ENCODE measurements at places on chromosomes 2 and 18.

- DNase-seq, result no peak
These were observed 312.0 kb downstream of the CELF4 start for GRCh38 chr18:37253394-37254235.

DNA sequence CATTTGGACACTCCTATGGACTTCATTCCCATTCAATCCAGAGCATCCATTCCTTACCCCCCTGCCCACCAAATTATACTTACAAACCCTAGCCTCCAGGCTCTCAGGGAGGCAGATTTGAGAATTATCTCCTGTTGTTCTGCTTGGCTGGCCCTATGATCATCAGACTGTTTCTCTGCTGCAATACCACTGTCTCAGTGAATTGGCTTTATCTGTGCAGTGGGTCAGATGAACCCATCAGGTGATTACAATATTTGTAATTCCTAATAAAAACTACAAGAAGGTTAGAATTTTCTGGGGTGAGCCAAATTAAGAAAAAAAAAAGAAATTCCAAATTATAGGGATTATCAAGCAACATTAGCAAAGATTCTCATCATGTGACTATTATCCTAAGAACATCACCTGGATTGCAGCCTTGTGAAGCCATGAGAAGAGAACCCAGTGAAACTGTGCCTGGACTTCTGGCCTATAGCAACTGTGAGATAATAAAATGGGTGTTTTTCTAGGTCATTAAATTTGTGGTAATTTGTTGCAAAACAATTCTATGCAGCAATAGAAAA is 17.8 kb upstream of the SLC25A52 start:
- no peak for DNase-seq

- DNase-seq, result no peak
These were observed 282.3 kb downstream of the MBD5 start for GRCh38 chr2:148303161-148303560.

DNA sequence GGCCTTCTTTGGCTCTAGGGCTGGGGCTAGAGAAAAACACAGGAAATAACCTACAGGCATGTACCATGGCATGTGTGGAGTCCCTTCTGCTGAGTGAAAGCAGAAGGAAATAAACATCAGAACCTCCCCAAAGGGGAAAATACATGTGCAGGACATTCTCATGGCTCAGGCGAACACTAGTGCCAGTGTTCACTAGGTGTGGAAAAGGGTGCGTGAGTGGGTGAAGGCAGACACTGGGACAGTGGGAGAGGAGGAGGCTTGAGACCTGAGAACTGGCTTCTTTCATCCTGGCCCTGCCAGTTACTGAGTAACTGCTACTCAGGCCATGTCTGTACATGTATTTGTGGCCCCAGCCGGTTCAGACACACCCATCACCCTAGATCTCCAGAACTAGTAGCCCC is 268.2 kb downstream of the PRKCE start:
- no peak for DNase-seq

GRCh38 chr2:5387406-5387805 is 304.8 kb upstream of the SOX11 start:
- DNase-seq, result no peak

DNA sequence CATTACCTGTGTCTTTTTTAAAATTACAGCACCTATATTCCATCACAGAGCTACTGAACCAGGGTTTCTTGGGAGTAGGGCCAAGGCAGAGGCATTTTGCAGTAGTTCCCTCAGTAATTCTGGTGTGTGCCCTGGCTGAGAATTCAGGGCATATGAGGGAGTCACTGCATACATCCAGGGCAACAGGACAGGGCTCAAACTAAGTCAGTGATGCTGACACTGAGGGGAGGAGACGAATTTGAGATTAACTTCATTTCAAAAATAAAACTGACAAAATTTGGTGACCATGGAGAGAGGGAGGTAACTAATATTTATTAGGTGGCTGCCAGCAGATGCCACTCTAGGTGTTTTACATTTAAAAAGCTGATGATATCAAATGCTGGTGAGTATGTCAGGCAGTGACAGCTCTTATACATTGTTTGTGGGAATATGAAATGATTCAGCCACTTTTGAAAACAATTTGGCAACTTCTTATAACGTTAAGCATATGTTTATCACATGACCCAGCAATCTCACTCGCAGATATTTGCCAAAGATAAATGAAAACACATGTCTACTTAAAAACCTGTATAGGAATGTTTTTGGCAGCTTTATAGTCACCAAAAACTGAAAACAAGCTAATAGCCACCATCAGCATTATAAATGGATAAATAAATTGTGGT is 20.3 kb downstream of the STRADB start:
- DNase-seq, result no peak

DNA sequence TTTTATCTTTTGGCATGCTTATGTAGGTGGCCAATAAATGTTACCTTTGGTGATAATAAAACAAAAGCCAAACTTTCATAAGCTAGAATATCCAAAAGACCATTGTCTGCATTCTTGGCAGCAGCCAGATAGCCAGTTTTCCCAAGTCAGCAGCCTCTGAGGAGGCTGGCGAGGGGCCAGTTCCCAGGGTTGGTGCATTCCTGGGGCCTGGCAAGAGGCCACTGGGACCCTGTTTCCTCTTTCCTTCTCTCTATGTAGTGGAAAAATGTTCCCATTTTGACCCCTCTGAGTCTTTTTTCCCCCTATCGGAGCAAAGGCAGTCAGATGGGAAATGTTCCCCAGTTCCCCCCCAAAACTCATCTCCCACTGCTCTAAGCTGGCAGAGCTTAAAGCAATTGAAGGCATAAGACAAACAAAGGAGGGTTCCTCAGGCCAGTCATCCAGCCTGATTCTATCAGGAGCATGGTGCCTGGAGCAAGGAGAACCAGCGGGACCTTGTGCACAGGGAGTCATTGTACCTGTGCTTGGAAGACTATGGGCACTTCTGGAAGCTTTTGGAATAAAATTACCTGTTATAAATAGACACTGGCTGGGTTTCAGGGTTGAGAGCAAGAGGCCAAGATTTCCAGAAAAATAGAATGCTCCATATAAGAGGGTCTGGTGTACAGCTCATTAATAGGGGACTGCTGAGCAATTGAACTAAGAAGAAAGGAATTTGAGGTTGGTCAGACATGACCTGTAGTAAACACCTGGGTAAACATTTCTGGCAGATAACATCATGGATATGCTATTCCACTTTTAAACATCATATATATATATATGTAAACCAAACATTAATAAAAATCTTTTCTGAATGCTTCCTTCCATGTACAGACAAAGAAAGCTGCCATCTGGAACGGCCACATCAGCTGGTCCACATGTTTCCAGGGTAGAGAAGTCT is 63.4 kb downstream of the NCKAP5 start:
- no peak for DNase-seq

GRCh38 chr2:88855620-88856408 is 164.3 kb downstream of the RPIA start:
- DNase-seq, result no peak

- no peak for DNase-seq
These were observed 43.0 kb upstream of the CHMP1B start for GRCh38 chr18:11808001-11808855.

- no peak for DNase-seq
These were observed 436.4 kb downstream of the EIPR1 start for GRCh38 chr2:2941205-2941604.

- peak; percentile 24 for DNase-seq
These were observed 70.7 kb upstream of the BCL2L11 start for GRCh38 chr2:111049792-111050640.

DNA sequence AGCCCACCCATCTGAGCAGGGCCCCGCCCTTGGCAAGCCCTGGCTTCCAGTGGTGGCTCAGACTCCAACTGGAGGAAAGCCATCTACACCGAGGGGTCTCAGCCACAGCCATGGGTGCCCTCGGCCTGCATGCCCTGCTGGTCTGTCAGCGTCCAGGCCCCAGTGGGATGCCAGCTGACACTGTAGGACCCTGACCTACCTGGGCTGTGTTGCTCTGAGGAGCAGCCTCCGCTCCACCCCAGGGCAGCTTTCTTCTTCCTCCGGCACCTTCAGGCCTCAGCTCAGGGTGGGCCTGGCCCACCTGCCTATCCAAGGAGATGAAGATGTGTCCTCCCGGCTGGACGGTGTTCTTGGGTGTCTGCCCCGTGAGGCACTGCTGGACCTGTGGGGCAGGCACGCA is 13.9 kb upstream of the ARHGEF4 start:
- DNase-seq, result no peak

DNA sequence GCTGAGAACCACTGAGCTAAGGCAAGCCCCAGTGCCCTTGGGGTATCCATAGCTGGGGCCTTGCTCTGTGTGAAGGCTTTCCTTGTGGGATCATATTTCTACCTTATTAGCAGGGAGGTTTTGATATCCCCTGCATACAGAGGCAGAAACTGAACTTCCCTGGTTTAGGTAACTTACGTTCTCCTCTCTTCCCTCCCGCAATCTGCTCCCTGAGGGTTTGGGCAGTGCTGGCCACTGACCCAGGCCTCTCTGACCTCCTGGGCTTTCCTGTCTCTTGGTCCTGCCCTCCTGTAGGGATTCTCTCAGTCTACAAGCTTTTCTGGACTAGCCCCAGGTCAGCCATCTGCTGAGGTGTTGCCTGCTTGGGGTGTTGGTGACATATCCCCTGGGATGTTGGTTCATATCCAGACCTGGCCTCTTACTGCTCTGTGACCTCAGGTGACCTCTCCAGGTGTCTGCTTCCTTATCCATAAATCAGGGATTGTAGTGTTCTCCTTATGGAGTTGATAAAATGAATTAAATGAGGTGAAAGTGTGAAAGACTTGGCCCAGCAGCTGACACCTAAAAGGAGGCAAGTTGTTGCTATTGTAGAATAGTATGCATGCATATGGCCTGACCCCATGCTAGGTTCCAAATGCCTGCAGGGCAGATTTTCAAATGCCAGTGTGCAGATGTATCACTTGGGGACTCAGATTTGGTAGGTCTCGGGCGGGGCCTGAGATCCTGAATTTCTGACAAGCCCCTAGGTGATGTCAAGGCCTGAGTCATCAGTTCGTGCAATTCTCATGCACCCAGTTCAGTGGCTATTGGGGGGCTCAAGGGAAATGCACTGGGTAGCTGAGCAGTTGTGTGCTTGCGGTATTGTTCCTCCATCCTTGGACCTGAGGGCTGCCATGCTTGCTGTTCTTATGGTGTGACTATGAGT is 106.6 kb downstream of the FHOD3 start:
- no peak for DNase-seq

- no peak for DNase-seq
These were observed 45.1 kb upstream of the ZNF396 start for GRCh38 chr18:35422237-35422636.

GRCh38 chr2:217027414-217027813 is 167.6 kb upstream of the TNP1 start:
- DNase-seq, result no peak

DNA sequence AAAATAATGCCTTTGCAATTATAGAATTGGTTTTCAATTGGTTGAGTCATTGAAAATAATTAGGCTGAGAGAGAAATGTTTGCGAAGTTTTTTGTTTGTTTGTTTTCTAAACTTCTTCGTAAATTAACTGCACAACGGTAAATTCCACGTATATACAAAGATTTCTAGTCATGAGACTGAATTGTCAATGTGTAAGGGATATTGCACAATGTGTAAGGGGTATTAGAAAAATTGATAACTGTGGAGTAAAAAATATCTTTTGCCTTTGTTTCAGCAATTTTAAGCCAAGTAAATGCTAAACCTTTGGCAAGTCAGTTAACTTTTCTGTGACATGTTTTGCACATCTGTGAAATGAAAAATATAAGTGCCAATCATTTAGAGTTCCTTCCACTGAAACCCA is 606.0 kb downstream of the TMEM182 start:
- DNase-seq, result no peak

GRCh38 chr18:25097569-25098056 is 254.4 kb downstream of the ZNF521 start:
- no peak for DNase-seq

DNA sequence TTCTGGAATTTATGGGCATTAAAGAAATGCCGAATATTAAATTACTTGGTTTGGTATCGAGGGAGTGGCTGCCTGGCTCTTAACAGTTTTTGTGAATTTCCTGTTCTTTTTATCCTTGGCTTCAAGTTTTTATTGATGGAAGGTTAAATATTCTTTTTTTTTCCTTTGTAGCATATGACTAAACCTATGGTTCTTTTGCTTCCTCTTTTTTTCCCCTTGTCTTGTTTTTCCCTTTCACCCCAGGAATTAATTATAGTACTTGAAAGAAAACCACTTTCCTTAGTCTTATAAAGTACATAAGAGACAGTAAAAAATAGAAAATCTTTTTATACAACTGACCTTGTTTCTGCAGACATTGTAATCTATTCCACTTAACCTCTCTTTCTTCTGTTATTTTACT is 42.4 kb downstream of the MGAT5 start:
- no peak for DNase-seq

DNA sequence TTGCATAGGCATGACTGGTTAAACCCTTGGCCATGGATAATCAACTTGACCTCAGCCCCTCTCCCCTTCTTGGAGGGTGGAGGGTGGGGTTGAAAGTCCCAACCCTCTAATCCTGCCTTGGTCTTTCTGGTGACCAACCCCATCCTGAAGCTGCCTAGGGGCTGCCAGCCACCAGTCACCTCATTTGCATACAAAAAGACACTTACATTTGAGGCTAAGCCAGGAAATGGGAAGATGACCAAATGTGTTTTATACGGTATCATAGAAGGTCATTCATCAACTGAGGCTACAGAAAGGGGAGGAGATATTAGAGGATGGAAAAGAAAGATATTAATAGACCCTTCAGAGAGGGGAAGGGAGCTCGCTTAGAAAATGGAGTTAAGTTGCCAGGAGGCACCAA is 96.8 kb downstream of the NCK2 start:
- DNase-seq, result no peak

DNA sequence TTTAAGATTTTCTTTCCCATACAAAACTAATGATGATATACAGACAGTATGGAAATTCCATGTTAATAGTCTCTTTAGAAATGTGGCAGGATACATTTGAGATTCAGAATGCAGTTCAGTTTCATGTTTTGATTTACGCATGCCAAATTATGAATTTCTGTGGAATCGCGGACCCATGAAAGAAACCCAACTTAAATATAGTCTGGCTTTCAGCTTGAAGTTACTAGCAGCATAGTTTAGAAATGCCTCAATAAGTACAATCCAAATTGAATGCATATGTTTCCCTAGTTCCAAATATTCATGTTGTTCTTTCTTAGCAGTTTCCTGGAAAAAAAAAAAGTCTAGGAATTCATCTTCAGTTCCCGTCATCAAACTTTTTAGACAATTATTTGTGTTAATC is 164.1 kb upstream of the RASGRP3 start:
- no peak for DNase-seq

- DNase-seq, result no peak
These were observed 1.9 kb upstream of the ZC3H15 start for GRCh38 chr2:186484062-186484735.

- no peak for DNase-seq
These were observed 7.3 kb upstream of the MATN3 start for GRCh38 chr2:20019747-20020146.

- DNase-seq, result no peak
These were observed 75.0 kb upstream of the GATA6 start for GRCh38 chr18:22094358-22094734.

DNA sequence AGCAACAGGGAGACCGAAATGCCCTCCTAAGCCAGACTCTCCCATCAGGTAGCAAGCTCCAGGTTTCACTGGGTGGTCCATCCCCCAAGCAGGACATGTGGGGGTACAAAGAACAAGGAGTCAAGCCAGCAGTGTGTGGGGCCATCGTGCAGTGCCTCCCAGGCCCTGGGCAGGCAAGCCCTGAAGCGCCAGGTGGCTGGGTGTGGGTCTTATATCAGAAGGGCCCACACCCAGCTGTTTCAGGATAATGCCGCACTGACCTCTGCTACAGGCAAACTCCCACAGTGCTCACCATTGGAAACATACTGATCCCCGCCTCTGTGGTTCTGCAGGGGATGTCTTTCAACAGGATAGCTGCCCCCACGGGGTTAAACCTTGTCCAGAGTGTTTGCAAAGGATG is 174.2 kb upstream of the SMAD2 start:
- no peak for DNase-seq

- DNase-seq, result no peak
These were observed 234.8 kb upstream of the RAB6C start for GRCh38 chr2:129744649-129745048.

Data from stimulated activated CD4-positive, alpha-beta T cell treated with anti-CD3 and anti-CD28 coated beads, Interleukin-1b, Interleukin-23, amount 100 ng/mL, for 48 hours (primary cell).